NCI-H82 (cell line): ENCODE measurements at places on chromosomes 1 and 21.

- DNase-seq = no peak
These were observed 172.9 kb downstream of the GRIK3 start for GRCh38 chr1:36861375-36861774.

DNA sequence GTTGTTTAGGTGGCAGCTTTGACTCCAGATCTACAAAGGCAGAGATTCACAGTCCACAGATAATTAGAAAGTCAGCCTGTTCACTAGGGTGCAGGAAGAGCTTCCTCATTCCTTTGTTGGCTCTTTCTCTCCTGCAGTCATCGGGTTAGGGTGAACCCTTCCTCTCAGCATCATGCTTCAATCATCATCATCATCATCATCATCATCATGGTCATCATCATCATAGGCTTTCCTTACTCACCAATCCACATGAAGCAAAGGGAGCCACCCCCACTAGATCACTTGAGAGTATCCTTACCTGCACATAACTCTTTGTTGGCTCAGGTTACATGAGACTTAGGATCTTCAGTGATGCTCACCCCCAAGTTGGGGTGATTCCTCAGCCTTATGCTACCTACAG is 19.0 kb downstream of the MPZ start:
- DNase-seq = no peak

- DNase-seq = no peak
These were observed 5.9 kb downstream of the AGT start for GRCh38 chr1:230707732-230708630.

GRCh38 chr21:44540741-44541288 is 820 bp upstream of the KRTAP10-1 start:
- DNase-seq = no peak
